Activated CD8-positive, alpha-beta memory T cell treated with anti-CD3 and anti-CD28 coated beads for 1 hour (primary cell): ENCODE measurements at places on chromosomes 13 and 19.

DNA sequence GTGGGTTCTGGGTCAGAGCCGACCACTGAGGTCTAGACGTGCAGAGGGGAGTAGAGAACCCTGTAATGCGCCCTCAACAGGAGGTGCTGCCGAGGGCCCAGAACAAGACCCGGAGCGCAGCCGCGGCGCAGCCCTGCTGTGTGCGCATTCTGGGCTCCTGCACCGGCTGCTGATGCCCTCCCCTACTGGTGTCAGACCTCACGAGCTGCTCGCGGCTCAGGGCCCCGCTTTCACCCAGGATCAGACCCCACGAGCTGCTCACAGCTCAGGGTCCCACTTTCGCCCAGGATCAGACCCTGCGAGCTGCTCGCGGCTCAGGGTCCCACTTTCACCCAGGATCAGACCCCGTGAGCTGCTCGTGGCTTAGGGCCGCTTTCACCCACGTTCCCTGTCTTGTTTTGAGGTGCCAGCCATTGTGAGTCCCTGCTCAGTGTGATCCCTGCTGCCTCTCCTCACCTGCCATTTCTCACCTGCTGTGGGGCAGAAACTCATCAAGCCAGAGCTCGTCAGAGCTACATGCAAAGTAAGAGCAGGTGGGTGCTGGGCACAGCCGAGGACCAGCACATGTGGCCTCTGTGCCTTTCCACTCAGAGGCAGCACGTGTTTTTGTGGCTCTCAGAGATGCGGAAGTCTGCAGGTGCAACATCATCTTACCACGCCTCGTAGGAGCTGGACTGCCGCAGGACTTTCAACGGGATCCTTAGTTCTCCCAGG, 47.0 kb upstream of the C13orf46 start:
- no peak for DNase-seq

- no peak for DNase-seq
Observed at GRCh38 chr13:74770361-74770760, 636.2 kb upstream of the KLF12 start.

DNA sequence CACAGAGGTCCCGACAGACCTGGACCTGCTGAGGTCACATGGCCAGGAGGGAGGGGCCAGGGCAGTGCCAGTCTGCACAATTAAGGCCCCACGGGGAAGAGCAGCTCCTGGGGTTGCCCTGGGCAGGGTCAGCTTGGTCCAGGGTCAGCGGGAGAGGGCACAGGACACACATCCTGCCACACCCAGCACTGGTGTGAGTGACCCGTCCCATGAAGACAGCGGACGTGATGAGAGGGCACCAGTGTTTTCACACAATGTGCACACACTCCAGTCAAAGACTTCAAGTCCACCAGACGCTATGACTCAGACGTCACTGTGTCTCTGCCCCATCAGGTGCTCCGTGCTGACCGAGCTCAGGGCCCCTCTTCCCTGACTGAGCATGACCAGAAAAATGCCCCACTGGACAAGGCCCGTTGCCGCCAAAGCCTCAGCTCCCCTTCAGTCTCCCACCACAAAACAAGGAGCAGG, 4.2 kb downstream of the TMEM259 start:
- no peak for DNase-seq

DNA sequence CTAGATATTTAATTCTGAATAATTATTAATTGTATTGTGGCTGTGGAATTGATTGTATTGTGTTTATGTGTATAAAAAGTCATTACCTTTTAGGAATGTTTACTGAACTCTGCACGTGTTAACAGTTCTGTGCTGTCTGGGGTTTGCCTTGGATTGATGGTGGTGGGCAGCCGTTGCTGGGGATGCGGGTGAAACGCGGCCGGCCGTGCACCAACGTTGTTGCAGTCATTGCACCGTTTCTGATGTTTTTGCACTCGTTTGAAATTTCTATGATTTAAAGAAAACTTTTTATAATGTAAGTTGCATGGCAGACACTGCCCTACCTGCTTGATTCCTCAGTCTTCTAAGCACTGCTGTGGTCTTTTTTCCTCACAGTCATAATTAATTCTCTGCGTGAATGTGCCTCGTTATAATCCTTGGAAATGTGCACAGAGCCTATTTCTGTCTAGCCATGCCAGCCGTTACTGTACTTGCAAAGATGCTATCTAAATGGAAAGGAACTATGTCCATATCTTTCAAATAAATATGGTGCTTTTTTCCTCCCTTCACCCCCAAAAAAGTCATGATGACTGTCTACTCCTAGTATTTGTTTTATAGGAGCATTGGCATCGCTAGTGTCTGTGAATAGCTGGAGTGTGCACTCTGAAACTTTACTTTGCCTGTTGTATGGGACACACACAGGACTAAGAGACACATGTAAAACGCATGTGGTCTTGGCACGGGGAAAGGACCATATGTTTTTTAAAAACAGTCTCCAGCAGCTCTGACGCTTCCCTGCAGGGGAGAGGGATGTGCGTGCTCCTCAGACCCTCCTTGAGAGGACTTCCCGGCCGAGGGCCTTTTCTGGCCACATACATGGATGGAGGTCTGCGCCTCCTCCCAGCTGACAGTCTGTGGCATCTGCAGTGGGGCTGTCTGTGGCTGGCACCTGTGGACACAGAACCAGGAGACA, 40.7 kb upstream of the MCF2L start:
- DNase-seq = no peak

DNA sequence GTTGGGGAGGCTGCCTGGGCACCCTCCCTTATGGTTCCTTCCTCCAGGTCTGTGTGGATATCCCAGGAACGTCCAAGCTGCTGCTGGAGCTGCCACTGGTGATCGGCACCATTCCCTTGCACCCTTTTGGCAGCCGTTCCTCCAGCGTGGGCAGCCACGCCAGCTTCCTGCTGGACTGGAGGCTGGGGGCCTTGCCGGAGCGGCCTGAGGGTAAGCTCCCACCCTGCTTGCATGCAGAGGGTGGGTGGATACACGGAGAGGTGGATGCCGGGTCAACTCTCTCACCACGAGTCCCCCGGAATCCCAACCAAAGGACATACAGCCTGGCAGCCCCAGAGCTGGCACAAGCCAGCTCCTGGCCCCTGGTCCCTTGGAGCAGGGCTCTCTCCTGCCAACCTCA, 2.2 kb downstream of the ARRDC2 start:
- DNase-seq = no peak
